ENCODE measurements at places on chromosomes 5 and 9. TPM values are rescaled to one million over a fixed set of nuclear protein-coding genes. Genes with fewer than 3 reads are reported as not detected.
A peak's percentile ranks its signal among the peaks of the same experiment; 100 is the strongest.

- DNase-seq: no peak
These were observed 359 bp downstream of the PRELID1 start for GRCh38 chr5:177303925-177304391.

Gene QRFP
- not detected for total RNA-seq

GRCh38 chr5:61790007-61790406 lies 457.9 kb downstream of the ZSWIM6 start:
- DNase-seq: no peak

- no peak for DNase-seq
These were observed 357.6 kb downstream of the RAB3C start for GRCh38 chr5:58940446-58940845.

Gene SOWAHA
- total RNA-seq: 0.66 TPM

GRCh38 chr5:146832985-146833732 lies 45.4 kb downstream of the PPP2R2B start:
- DNase-seq: no peak

Gene DAB2
- total RNA-seq: 13.6 TPM

Gene GGTA1
- total RNA-seq: 11.9 TPM

Gene CDC25C
- not detected for total RNA-seq

GRCh38 chr5:111099058-111099778 lies 7.1 kb downstream of the WDR36 start:
- DNase-seq: no peak

Gene SKP1
- total RNA-seq: 275 TPM

Gene SPINK4
- total RNA-seq: not detected

DNA sequence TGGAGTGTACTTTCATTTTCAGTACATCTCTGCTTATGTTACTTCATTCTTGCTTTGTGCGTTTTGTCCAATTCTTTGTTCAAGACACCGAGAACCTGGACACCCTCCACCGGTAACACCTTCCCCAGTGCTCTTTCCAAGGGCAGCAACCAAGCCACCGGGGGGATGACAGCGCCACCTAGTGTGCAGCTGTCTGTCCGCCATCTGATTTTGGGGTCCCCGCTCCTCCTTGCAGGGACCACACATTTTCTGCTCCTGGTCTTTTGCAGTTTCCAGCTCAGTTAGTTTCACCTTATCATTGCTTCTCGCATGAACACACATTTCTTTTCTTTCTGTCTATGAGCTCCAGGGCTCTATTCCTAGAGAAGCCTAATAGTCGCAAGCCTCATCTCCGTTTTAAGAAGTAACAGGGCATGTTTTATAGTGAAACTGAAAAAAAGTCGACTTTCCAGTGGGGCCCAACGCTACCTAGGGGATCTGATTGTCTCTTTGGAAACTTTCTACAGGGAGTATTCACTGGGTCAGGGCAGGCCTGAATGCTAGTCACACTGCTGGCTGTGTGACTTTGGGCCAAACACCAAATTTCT lies 152.1 kb downstream of the FSTL4 start:
- DNase-seq: no peak

DNA sequence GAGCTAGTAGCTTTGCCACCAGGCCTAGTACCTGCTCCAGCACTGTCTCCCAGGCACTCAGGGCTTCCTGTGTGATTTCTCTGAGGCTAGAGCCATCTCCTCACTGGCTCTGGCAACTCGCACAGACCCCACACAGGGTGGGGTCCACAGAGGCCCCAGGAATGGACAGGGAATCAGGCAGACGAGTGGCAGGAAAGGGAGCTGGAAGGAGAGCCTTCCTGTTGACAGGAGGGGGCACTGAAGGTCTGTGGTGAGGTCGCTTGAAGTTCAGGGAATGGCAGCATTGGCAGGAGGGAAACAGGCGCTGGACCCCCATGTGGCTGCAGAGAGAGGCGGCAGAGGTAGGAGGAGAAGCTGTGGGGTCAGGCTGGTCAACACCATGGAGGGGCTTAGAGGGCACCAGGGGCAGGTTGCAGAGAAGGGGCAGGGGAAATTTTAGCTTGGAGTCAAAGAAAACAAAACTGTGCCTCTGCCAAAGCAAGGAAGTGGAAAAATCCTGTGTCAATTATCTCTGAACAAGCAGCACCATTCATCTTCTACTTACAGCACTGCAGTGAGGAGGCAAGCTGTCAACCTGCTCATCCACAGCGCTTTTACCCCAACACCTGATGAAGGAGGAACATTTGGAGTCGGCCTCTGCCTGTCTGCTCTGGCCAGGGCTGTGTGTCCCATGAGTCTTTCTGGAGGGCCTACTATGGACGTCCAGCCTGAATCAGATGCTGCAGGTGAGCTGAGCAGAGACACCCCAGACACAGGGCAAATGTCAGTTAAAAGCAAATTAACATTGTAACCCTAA lies 270.2 kb downstream of the FSTL4 start:
- no peak for DNase-seq

DNA sequence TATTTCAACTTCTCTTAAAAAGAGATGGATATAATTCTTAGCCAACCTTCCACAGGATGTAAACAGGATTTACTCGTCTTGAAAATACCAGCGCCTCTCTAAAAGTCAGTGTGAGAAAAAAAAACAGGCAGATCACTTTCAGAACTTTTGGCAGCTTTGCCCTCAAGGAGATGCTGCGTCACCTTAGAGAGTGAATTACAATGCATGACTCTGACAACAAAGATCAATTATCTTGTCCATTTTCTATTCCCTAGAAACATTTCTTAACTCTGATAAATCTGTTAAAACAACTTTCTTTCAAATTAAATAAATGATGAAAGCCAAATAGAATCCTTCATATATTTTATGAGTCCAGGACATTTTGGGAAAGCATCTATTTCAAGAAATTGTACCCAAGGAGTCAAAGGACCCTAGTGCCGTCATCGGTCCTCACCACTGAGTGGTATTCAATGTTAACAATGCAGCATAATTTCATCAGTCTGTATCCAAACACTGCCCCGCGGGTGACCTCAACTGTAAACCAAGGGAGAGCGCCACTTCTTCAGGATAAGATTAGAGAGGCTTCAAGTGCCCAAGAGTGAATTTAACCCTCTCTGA lies 536.0 kb downstream of the PDE4D start:
- no peak for DNase-seq

- no peak for DNase-seq
These were observed 63.7 kb upstream of the IFNK start for GRCh38 chr9:27460226-27461023.

GRCh38 chr5:142322747-142323479 lies 1.9 kb downstream of the SPRY4 start:
- DNase-seq: no peak

DNA sequence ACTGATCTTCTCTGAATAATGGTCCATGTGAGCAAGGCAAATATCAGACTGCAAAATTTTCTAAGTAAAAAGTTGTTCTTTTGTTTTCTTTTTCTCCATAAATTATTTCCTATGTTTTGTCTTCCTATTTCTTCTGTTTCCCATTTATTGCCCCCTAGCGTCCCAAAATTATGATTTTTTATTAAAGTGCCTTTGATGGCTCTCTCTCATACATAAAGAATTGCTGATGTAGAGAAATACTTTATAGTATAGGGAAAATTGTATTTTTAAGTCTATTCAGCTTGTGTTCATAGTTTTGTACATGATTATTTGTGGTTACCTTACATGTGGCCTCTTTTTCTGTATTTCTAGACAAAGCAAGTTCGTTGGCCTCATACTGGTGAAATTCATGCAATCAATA lies 1031.2 kb downstream of the EFNA5 start:
- no peak for DNase-seq

DNA sequence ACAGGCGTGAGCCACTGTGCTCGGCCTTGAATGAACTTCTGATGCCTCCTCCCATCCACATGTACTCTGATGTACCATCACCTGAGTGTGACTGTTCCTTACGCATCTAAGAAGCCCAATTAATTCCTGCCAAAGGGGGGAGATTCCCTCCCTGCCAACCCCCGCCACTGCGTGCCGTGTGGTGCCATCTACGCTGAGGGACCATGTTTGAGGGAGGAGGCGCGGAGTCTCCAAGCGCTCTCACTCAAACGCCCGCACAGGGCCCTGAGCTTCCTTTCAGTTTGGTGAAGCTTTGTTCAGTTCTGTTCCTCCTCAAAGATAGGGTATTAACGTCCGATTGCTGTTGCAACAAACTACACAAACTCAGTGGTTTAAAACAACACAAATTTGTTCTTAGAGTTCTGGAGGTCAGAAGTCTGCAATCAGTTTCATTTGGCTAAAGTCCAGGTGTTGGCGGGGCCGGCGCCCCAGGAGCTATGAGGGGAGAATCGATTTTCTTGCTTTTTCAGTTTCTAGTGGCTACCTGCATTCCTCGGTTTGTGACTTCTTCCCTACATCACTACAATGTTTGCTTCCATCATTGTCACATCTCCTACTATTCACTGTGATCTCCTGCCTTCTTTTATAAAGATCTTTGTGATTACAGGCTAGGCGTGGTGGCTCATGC lies 13.9 kb upstream of the PRXL2C start:
- DNase-seq: no peak

Gene MAP1B
- 218 TPM for total RNA-seq

GRCh38 chr5:173963867-173964441 lies 25.0 kb upstream of the C5orf47 start:
- no peak for DNase-seq

DNA sequence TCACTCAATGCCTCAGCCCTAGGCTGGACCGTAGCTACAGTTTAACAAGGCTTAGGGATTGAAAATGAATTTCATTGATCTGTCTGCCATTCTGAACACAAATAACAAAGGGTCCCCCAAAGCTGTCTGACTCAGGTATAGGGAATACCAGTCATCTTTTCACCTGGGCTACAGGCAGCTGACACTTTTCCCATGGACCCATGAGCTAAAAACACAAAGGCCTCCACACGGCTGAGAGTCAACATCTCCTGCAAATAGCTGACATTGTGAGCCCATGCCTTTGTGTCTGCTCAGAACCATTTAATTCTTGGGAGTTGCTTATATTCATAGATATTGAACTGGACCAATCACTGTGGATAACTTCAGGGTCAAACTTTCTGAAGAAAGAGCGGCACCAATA lies 121.1 kb upstream of the SLIT3 start:
- no peak for DNase-seq

- DNase-seq: no peak
These were observed 70.2 kb upstream of the IL12B start for GRCh38 chr5:159400476-159400875.

Gene CCNH
- total RNA-seq: 72.9 TPM

- DNase-seq: no peak
These were observed 182.2 kb upstream of the ANKRD55 start for GRCh38 chr5:56415356-56415765.

Gene LIFR
- 38.9 TPM for total RNA-seq

Gene SLC34A1
- total RNA-seq: 0.12 TPM

- DNase-seq: no peak
These were observed 9.7 kb downstream of the MPDZ start for GRCh38 chr9:13269589-13270452.

DNA sequence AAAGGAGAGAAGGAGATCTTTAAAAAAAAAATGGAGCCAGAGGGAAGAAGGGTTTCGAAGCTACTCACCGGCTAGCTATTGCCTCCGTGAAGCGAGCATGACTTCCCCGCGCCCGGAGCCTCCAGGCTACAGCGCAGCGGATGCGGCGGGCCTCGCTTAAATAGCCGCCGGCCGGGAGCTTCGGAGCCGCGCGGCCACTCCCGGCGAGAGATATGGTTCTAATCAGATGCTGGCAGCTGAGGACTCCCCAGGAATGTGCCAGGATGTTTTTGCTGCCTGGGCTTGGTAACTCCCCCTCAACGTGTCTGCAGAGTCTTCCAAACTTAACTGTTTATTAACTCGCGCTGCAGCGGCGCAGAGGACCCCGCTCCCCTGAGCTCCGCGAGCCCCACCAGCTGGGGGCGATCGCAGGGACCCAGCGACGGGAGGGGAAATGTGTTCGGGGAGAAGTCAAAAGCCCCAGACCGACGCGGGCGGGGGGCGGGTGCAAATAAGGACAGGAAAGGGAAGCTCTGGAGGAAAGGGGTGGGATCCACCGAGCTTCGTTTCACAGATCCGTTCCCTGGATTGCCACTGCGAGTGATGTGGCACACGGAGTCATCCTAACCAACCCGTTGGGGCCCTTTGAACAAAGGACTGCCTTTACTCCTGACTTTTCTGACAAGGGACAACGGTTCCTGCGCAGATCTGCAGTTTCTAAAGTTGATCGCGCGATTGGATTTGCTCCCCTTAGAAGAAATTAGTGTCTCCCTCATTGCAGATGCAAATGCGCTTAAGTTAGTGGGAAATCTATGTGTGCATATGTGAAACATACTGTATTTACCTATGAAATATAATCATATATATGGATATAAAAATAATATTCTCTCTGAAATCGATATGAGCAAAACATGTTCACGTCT lies at the start of gene DAB2:
Gene DAB2 (minus strand): TSS at position 245 of the 902 bp plus-strand sequence. CDS start 30,660 bp downstream, outside the sequence.
- peak; percentile 88 for DNase-seq

- no peak for DNase-seq
These were observed 3.4 kb upstream of the ABO start for GRCh38 chr9:133278161-133279114.

Gene DAP
- total RNA-seq: 41.6 TPM

DNA sequence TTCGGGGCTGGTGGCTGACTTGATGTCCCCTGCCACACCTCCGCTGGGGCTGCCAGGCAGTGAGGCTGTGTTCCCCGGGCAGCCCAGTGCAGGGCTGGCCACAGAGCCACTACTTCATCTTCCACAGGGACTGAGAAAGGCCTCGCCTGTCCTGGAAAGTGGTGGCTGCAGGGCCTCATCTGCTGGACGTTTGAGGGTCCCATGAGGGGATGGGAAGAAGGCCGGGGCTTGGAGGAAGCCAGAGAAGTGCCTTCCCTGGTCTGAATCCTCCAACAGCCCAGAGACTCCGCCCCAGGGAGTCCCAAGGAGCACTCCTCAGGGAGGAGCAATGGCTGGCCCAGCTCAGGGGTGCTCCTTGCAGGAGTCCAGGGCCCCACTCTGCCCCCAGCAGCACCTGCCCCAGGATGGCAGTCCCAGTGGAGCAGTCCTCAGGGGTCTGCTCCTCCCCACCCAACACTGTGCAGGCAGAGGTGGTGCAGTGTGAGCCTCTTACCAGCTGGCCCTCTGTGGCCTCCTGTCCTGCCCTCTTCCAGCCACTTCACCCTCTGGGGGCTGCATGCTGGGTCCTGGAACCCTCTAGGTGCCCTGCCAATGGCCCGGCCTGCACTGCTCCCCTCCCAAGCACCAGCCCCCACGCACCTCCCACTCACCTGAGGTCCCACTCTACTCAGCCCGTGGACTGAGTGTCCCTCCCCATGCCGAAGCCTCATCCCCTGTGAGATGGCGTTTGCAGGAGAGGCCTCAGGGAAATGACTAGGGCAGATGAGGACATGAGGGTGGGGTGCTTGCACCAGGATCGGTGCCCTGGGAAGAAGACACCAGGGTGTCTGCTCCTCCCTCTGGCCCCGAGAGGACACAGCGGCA lies 47.3 kb upstream of the COL5A1 start:
- DNase-seq: no peak

GRCh38 chr9:95788021-95788420 lies 87.5 kb upstream of the ERCC6L2 start:
- no peak for DNase-seq

GRCh38 chr9:125743682-125744428 lies 3.3 kb upstream of the PBX3 start:
- peak; percentile 75 for DNase-seq

Measured in lower leg skin (tissue), 4 donors.